Cerebellar nuclear complex (tissue), 1 donor: ENCODE measurements at places on chromosomes 6 and 20.

- no peak for DNase-seq
Observed at GRCh38 chr6:148757944-148758480, 11.2 kb downstream of the UST start.

- DNase-seq: no peak
Observed at GRCh38 chr6:54248319-54248718, 59.9 kb upstream of the TINAG start.

DNA sequence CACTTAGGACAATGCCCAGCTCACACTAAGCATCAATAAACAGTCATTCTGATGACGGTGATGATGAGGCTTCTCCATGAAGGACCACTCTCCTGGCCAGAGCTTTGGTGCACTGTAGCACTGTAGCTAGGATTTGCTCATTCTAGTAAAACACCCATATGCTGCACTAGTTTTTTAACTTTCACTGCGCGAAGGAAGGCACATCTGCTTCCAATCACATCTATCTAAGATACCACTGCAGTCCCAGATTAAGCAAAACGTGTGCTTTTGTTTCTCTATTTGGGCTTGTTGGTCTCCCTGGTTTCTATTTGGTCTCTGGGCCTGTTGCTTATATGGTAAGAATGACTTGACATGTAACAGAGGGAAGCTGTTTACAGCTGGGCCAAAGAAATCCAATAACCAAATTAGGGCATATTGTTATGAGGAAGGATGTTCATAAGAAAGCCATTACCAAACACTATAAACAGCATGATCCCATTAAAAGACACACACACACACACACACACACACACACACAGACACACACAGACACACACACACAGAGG is 62.4 kb downstream of the FAM229B start:
- DNase-seq: no peak

DNA sequence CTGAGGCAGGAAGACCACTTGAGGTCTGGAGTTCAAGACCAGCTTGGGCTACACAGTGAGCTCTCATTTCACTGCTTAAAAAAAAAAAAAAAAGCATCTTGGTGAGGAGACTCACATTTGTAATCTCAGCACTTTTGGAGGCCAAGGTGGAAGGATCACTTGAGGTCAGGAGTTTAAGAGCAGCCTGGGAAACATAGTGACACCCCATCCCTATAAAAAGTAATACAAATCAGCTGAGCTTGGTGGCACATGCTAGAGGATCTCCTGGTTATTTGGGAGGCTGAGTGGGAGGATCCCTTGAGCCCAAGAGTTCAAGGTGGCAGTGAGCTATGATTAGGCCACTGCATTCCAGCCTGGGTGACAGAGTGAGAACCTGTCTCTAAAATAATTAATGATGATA is 29.4 kb upstream of the SYNCRIP start:
- DNase-seq: no peak

- DNase-seq: no peak
Observed at GRCh38 chr20:10679269-10679668, 5.5 kb upstream of the JAG1 start.

- no peak for DNase-seq
Observed at GRCh38 chr6:53931086-53931485, 136.3 kb downstream of the LRRC1 start.

- no peak for DNase-seq
Observed at GRCh38 chr6:106530502-106530901, 98.8 kb downstream of the RTN4IP1 start.

GRCh38 chr6:113120582-113121285 is 736.4 kb upstream of the MARCKS start:
- DNase-seq: no peak

DNA sequence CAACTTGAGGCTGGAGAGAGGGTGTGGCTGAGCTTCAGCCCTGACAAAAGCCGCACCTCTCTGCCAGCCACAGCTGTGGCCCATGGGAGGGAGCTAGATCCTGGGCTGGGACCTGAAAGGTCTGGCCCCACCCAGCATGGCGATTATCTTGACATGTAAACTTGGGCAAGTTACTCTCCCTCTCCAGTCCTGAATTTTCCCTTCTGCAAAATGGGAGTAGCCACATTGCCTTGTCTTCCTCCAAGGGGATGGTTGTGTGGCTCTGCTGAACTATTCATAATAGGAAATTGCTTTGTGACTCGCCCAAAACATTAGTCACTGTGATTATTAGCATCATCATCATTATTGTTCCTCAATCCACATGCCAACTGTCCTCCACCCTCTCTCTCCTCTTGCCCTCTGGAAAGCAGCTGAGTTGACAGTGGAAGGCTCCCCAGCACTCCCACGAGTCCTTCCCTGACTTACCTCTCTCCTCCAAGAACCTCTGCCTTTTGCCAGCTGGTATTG is 23.0 kb upstream of the RBPJL start:
- DNase-seq: no peak

DNA sequence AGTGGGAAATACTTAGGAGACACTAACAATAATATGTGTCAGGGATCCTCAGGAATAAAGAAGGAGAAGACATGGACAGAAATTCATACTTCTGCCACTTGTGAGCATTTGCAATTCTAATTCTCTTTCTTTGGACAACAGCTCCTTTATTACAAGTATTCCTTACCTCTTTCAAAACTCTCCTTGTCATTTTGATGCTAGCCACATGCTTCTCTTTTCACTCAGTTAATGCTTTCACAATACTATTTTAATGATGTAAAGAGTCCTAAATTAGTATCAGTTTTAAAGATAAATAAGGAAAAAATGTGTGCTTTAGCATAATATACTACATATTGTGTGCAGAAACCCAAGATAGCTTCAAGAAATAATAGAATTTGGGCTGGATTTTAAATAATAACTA is 62.5 kb downstream of the AHI1 start:
- no peak for DNase-seq

DNA sequence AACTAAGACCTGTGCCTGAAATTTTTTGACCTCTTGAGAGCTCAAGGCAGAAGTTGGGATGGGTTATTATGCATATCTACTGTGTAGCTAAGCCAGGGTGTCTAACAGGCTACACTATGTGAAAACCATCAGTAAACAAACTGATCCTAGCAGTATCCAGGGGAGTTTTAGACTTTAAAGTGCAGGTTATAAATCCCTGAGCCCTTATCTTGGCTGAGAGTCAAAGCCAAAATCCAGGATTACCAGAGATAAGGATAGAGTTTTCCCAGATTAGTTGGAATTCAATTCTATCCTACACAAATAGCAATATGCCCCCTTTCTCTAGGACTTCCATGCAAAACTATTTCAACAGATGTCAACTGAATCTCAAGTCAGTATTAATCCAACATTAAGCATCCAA is 1229.7 kb downstream of the GRIK2 start:
- no peak for DNase-seq

GRCh38 chr6:15200087-15200486 is 45.8 kb upstream of the JARID2 start:
- no peak for DNase-seq

DNA sequence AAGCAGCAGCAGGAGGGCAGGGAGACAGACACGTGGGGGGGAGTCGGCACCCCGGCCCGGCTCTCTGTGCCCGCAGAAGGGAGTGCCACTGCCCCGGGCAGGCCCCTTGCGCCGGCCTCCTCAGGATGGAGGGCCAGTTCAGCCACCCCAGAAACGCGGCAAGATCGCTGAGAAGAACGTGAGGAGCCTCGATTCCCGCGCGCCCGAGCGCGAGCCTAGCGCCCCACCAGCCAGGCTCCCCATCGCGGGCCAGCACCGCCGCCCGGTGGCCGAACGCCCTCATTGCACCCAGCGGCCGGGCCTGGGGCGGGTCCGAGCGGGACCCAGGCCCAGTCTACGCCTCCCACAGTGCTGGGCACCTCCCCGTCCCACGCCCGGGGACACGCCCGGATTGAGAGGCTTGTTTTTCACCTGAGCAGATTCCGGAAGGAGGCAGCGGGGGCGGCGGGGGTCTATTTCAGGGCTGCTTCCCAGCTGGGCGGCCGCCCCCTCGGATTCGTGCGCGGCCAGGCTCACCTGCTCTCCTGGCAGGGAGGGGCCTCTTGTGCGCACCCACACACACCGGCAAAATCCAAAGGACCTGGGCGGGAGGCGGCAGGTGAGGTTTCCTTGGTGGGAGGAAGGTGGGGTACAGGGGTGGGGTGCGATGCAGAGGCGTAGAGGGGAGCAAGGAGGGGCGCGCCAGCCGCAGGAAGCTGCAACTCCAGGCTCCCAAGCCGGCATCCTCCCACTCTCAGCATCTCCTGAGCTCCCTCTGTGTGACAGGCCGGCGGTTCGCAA is 9.0 kb upstream of the GRM4 start:
- DNase-seq: no peak
